SHP77 treated with DMSO at 0.1 percent for 48 hours (cell line): ENCODE measurements at places on chromosomes 13 and 19.
A peak's percentile ranks its signal among the peaks of the same experiment; 100 is the strongest.

- peak; percentile 68 for DNase-seq
These were observed at the start of gene UPF1 for GRCh38 chr19:18831524-18832305. UPF1 (plus strand) TSS chr19:18831959; CDS start chr19:18832210, 251 bp downstream.

DNA sequence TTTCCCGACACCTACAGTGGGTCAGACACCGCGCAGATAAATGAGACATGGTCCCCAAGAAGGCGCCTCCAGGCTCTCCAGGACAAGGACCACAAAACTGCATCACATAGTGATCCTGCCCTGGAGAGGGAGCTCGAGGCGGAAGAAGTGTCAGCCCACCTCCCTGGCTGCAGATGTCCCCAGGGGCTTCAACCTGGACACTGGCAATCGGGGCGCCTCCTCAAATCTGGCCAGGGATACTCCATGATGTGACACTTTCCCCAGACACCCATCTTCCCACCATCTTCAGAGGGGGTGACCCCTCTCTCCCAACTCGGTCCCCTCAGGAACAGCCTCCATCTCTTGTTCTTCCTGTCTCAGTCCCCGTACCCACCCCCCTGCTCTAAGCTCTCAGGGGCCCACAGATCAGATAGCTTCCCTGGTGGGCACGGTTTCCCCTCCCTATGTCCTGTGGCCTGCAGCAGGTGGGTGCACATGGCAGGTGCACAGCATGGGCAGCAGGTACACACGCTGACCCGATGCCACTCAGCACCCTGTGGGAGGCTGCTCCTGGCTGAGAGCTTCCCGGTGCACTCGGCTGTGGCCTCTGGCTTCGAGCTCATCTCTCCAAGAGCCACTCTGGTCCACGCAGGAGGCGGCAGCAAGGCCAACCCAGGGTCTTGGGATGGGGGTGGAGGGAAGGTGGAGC lies 61.2 kb downstream of the PEPD start:
- no peak for DNase-seq

GRCh38 chr19:54616821-54617560 lies 13.3 kb upstream of the LILRB1 start:
- DNase-seq: no peak

- no peak for DNase-seq
These were observed 8.4 kb downstream of the ZNF573 start for GRCh38 chr19:37770985-37771384.

DNA sequence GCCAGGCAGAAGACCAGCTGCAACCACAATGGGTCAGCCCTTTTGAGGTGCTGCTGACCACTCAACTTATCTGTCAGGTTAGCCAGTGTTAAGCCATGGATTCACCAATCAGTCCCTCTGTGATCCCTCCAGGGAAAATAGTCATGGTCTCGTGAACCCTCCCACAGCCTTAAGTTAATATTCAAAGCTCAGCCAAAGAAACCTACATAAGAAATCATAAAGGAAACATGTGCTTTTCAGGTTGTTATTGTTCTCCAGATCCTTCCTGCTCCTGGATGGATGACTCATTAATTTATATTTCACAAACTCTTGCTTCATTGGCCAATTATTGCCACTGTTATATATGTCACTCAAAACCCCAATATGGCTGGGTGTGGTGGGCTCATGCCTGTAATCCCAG lies 161.9 kb downstream of the B3GLCT start:
- DNase-seq: no peak

- DNase-seq: no peak
These were observed 383.4 kb downstream of the ZNF536 start for GRCh38 chr19:30755581-30755980.

- no peak for DNase-seq
These were observed 3.7 kb upstream of the SIN3B start for GRCh38 chr19:16825312-16826052.

DNA sequence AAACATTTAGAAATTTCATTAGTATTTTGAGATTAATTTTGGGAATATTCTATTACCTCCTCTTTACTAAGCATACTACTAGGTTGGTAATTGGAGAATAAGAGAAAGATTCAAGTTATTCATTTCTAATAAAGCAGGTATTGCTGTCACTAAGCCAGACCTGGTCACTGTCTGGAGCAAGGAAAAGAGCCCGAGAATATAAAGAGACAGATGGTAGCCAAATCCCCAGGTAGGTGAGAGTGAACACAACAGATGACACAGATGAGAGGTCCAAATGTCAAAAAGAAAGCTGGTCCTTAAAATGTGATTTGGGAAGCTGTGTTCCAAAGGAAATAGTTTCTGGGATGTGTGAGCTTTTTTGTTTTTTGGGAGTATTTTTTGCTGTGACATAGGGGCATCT lies 128.6 kb downstream of the ZNF100 start:
- DNase-seq: no peak

DNA sequence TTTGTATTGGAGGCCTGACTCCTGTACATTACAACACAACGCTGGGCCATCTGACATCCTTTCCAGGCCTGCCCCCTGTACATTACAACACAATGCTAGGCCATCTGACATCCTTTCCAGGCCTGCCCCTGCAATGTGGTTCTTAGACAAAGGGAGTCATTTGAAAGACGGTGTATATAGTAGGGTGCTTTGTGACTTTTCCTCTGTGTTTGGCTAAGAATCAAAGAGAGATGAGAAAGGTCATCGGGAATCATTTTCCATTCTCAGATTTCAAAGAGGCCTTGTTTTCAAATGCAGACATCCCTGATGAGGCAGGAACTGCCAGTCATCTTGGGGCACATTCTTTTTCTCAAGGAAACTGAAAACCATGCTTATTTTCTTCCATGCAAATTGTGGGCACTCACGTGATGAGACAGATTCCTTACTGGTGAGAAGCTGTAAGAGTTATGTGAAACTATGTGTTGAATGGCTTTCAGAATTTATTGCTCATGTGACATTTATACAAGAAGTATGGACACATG lies 551.6 kb downstream of the MYO16 start:
- no peak for DNase-seq

- no peak for DNase-seq
These were observed 984 bp downstream of the RPS11 start for GRCh38 chr19:49497047-49497788.

DNA sequence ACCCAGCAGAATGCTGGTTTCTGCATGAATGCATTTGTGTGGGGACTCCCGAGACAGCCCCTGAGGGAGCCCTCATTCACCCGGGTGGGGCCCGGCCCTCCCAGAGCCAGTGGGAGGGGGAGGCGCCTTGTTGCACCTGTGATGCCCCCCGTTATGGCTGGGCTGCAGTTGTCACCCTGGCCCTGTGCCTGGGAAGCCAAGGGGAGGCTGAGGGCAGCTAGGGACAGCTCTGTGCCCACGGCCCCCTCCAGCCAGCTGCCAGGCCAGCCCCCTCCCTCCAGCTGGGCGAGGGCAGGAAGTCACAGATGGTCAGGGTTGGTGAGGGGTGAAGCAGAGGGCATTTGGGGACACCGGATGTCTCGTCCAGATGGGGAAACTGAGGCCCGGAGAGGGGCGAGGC lies 26.1 kb downstream of the NFIC start:
- no peak for DNase-seq
